ENCODE measurements at places on chromosomes 2 and 18. TPM values are rescaled to one million over a fixed set of nuclear protein-coding genes. Genes with fewer than 3 reads are reported as not detected.

DNA sequence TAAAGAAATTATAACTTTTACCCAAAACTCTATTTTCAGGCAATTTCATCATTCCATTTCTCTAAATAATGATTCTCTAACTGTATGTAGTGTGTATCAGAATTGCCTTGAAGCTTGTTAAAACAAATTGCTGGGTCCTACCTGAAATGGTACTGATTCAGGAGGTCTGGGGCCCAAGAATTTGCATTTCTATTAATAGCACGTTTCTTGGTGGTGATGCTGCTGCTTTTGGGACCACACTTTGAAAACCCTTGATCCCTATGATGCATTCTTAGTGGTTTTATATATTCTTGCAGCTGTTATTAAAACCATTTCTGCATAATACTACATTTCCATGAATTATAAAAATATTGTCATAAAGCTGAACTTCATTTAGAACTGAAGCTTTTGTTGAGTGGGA lies 140.7 kb downstream of the NCK2 start:
- H3K27me3 ChIP-seq, result no peaks in the 10 kb centered on the region
- H3K36me3 ChIP-seq, result peaks cover 15% of the 10 kb centered on the region
- no peak overlapping the region for H3K27ac ChIP-seq
- H3K4me3 ChIP-seq, result no peak overlapping the region
- no peak for DNase-seq

The FOXD4L1 gene
- 0.18 TPM for total RNA-seq

- H3K27me3 ChIP-seq, result no peaks in the 10 kb centered on the region
- no peak overlapping the region for H3K27ac ChIP-seq
- no peak overlapping the region for H3K4me3 ChIP-seq
- H3K36me3 ChIP-seq, result no peaks in the 10 kb centered on the region
Measured at GRCh38 chr2:134745023-134745422, 26.2 kb upstream of the TMEM163 start.

DNA sequence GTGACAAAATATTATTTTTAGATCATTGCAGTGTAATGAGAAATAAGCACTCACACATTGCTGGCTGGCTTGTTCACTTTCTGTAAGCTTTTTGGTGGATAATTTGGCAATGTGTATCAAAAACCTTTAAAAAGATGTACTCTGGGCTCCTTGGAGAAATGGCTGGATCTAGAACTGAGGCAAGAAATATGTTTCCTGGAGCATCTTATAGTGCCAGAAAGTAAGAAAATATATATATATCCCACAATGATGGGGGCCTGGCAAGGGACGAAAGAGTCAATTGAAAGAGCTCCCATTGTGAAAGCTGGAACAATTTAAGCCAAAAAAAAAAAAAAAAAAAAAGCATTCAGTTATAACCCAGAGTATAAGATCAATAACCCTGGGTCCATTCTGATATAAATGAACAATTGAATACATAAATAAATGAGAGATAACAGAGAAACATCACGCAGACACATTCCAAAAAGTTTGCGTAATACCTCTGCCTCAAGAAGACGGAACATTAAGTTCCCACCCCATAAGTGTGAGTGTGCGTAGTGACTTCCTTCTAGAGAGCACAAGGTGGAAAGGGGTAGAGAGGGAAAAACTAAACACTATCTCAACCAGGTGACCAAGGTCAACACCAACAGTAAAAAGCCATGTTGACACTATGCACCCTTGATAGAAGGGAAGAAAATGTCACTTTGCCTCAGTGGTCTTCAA lies 77.5 kb downstream of the BIN1 start:
- peaks cover 7% of the 10 kb centered on the region for H3K4me1 ChIP-seq
- no peak for DNase-seq
- no peak overlapping the region for H3K27ac ChIP-seq
- H3K4me3 ChIP-seq, result no peak overlapping the region

- H3K4me1 ChIP-seq, result peaks cover 39% of the 10 kb centered on the region
- H3K4me3 ChIP-seq, result no peak overlapping the region
- no peaks in the 10 kb centered on the region for H3K36me3 ChIP-seq
Measured at GRCh38 chr2:181106789-181107627, 126.6 kb downstream of the UBE2E3 start.

The TIA1 gene
- total RNA-seq, result 98.7 TPM

DNA sequence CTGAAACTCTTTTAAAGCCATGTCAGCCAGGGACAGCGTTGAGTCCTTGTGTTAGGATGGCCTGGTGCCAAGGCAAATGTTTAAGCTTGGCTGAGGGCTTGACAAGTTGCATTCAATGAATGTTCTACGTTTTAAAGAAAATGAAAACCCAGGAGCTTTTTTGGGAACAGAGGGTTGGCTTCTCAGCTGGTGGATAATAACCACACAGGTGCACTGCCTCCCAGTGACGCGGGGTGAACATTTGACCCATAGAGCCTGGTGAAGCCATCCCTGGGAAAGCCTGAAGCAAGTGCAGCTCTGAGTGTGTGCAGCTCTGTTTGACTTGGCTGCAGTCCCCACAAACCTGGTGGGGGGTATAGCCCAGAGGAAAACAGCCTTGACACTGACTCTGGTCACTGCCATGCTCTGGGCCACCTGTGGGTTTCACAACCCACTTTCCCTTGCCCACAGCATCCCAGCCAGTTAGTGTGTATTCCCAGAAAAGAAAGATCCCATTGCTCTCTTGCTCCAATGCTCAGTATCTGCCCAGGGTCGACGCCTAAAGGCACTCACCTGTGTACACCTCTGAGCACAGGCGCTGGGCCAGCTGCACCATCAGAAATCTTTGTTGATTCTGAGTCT lies 874.9 kb downstream of the RNF144A start:
- H3K4me1 ChIP-seq, result no peaks in the 10 kb centered on the region
- no peaks in the 10 kb centered on the region for H3K36me3 ChIP-seq
- no peak overlapping the region for H3K27ac ChIP-seq
- no peaks in the 10 kb centered on the region for H3K27me3 ChIP-seq

All from CD8-positive, alpha-beta memory T cell (primary cell).